ENCODE measurements at places on chromosomes 3 and 15.
A peak's percentile ranks its signal among the peaks of the same experiment; 100 is the strongest.

DNA sequence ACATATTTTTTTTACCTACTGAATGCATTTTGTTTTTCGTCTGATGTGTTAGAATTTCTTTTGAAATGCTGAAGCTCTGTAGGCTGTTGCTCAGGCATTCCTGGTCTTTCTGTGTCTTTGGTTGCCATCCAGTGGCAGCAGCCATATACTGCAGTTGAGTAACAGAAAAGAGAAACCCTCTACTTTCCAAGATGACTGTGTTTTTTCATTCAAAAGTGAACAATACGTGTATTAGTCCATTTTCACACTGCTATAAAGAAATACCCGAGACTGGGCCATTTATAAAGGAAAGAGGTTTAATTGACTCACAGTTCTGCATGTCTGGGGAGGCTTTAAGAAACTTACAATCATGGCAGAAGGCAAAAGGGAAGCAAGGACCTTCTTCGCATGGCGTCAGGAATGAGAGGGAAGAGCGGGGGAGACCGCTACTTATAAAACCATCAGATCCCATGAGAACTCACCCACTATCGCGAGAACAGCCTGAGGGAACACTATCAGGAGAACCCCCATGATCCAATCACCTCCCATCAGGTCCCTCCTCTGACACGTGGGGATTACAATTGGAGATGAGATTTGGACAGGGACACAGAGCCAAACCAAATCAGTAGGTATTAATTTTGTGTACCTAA is 4.7 kb upstream of the GOLGA8B start:
- DNase-seq = peak; percentile 70

- DNase-seq = no peak
Measured at GRCh38 chr3:28989646-28990089, 291.2 kb upstream of the RBMS3 start.

DNA sequence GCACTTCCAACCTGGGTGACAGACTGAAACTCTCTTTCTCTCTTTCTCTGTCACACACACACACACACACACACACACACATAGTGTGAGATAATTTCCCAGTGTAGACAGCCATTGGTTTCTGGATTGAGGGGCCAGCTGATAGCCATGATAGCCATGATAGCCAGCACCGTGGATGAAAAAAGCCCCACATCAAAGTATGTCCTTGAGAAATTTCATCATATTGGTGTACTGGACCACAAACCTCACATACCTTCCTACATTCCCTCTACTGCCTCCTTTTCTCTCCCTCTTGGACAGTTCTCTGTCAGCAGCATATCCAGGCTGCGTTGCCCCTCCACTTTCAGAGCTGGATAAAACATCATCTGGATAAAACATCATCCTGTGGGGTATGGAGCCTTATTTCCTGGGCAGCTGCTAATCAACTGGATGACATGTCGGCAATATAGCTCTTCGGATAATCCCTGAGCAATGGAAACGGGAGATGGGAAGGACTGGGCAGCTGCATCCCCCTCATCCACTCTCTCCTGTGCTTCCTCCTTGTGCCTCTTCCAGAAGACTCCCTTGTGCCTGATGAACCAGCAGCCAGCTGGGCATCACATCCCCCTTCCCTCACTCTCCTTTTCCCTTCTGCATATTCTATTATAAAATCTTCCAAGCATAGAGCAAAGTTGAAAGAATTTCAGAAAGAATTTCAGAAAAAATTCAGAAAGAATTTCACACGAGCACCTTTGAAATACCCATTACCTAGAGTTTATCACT is 39.3 kb downstream of the GRK7 start:
- DNase-seq = no peak

- DNase-seq = no peak
Measured at GRCh38 chr15:68310804-68311463, 33.4 kb downstream of the FEM1B start.

- no peak for DNase-seq
Measured at GRCh38 chr3:188280627-188281026, 126.7 kb downstream of the LPP start.

GRCh38 chr15:45869034-45869668 is 234.3 kb downstream of the SQOR start:
- DNase-seq = no peak

DNA sequence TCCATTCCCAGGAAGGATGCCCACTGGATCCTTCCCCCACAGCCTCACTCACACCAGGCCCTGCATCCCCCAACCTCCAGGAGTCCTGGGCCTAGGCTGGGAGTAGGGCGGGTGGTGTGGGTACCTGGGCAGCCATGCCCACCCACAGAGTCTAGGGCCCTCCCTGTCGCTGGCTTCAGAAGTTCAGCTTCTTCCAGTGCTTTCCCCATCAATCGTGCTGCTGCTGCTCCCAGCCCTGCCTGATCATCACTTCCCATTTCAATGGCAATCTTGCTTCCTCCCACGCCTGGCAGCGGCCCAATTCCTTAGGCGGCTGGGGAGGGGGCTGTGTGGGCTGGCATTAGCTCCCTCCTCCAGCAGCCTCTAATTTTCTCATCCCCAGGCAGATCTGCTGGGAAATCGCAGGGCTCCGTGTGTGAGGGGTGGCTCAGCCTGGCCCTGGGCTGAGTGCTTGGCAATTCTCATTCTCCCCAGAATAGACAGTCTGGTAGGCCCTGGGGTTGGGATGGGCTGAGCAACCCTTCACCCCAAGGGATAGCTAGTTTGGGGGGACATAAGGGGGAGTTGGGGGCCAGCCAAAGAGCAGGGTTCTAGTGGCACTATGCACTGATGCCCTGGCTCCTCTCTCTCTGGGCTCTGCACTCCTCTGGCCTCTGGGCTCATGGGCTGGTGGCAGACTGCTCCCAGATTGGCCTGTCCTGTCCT is 66.4 kb downstream of the SCN5A start:
- no peak for DNase-seq

- no peak for DNase-seq
Measured at GRCh38 chr3:70736009-70736408, 423.6 kb upstream of the MDFIC2 start.

DNA sequence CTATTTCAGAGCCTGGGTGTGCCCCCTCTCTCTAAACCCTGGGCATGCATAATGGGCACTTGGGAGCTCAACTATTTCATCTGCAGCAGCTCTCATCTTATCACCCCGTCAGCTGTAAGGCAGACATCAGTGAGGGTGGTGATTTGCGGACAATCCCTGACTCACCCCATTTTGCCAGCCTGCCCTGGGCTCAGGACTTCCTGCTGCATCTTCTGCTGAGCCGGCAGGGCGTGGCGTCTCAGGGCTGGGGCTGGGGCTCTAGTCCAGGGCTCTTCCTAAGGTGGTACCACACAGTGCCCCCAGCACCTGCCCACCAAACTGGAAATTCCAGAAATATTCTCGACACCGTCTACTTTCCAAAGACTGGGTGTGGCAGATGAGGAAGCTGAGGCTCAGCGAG is 925 bp upstream of the PSTPIP1 start:
- no peak for DNase-seq

DNA sequence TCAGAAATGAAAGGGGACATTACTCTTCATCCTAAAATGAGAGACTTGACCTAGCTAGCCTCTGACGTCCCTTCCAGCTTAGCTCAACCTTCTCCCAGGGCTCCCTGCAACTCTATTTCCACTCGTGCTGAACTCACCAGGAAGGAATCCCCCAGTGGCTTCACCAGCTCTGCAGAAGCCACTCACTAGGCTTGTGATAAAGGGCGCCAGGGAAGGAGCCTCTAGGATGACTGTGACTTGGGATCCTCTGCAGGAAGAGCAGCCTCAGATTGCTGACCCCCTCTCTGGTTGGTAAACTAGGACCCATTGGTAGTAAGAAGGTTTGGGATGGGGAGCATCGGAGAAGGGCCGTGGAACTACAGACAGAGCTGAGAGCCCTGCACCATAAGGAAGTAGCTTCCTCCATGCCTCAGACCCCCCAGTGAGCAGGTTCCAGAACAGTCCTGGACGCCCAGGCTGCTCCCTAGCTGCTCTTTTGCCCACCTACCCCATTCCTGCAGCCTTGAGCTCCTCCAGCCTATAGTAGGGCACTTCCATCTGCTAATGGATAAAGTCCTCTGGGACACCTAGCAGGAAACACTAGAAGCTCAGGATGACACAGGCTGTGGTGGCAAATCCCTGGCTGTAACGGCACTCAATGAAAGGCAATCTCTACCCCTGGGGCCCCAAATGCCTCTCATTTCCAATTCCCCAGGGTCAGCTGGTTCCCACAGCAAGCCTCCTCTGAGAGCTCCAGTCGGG is 26.0 kb downstream of the PLA2G4F start:
- no peak for DNase-seq

- no peak for DNase-seq
Measured at GRCh38 chr15:78223396-78224022, 10.9 kb downstream of the ACSBG1 start.
